Stimulated activated effector memory CD8-positive, alpha-beta T cell treated with anti-CD3 and anti-CD28 coated beads, Interleukin-12 subunit alpha, Interleukin-12 subunit beta, amount 100 ng/mL, for 72 hours (primary cell): ENCODE measurements at places on chromosomes 5 and 9.

GRCh38 chr9:123113185-123113584 is 79.7 kb downstream of the GPR21 start:
- no peak for DNase-seq

- DNase-seq, result no peak
Observed at GRCh38 chr9:93231121-93231694, 47.3 kb downstream of the WNK2 start.

- DNase-seq, result no peak
Observed at GRCh38 chr9:116112236-116112635, 41.4 kb upstream of the PAPPA start.

DNA sequence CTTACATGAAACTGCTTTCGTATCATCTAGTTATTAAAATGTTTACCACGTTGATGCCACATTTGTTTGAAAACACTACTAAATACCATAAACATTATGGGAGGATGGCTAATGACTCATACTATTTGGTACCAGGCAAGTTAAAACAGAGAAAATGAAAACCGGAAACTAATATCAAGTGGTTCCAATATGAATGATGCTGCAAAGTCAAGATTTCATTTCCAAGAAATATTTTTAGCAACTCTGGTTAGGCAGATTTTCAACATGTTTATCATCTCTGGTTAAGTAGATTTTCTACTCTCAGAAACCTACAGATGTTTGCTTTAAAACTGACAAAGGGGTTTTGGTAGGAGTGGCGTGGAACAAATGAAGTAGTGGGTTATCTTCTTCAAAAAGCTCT is 4.9 kb upstream of the F2R start:
- no peak for DNase-seq

- DNase-seq, result no peak
Observed at GRCh38 chr5:33925278-33925677, 10.9 kb upstream of the RXFP3 start.

GRCh38 chr5:59559847-59560246 is 333.7 kb downstream of the PDE4D start:
- no peak for DNase-seq

DNA sequence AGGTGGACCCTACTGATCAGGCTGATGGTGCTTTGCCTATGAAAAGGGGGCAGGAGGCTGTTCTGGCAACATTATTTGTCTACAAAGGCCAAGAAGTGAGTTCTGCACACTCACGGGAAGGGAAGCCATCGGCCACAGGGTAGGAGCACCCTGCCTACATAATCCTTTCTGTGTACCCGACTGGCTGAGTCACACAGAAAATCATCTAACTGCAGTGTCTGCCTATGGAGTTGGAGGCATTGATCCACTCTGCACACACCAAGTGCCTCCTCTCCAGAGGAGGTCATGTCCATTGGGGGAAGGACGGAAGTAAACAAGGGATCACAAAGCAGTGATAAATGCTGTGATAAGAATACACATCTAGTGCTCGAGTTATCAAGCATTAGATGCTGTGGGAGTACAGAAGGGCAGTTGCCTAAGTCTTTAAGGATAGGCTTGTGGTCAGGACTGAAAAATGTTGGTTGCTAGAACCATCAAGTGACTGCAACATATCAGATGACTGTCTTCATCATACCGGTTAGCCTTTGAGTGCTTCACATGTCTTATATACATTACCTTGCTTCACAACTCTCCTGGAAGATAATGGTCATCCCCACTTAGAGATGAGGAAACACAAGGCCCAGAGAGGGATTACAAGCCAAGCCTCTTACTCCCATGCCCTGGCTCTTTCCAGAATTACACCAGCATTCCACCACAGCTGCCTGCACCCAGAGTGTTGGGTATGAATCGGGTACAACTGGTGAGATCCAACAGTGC is 1.3 kb upstream of the SLC2A8 start:
- no peak for DNase-seq

DNA sequence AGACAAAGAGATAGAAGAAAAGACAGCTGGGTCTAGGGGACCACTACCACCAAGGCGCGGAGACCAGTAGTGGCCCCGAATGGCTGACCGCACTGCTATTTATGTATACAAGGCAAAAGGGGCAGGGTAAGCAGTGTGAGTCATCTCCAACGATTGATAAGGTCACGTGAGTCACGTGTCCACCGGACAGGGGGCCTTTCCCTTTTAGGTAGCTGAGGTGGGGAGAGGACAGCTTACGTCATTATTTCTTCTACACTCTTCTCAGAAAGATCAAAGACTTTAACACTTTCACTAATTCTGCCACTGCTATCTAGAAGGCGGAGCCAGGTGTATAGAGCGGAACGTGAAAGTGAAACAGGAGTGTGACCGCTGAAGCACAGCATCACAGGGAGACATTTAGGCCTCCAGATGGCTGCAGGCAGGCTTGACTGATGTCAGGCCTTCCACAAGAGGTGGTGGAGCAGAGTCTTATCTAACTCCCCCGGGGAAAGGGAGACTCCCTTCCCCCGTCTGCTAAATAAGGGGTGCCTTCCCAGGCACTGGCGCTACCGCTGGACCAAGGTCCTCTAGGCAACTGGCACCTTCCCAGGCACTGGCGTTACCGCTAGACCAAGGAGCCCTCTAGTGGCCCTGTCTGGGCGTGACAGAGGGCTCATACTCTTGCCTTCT is 6.1 kb upstream of the PRR16 start:
- no peak for DNase-seq

DNA sequence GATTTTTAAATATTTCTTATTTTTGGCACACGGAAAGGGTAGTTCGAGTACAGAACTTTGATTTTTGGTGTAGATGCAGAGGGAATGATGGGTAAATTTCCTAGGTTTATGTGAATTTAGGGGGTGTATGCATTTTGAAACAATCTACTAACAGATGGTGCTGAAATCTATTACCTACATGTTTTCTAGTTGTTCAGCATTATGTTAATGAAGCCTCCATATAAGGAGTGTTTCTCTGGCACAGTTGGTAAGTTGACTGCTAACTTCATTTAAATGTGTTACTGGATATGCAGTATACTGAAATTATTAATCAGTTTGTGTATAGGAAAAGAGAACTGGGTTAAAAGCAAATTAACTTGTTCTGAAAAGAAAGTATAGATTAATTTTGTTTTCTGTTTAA is 17.5 kb downstream of the SUB1 start:
- no peak for DNase-seq

DNA sequence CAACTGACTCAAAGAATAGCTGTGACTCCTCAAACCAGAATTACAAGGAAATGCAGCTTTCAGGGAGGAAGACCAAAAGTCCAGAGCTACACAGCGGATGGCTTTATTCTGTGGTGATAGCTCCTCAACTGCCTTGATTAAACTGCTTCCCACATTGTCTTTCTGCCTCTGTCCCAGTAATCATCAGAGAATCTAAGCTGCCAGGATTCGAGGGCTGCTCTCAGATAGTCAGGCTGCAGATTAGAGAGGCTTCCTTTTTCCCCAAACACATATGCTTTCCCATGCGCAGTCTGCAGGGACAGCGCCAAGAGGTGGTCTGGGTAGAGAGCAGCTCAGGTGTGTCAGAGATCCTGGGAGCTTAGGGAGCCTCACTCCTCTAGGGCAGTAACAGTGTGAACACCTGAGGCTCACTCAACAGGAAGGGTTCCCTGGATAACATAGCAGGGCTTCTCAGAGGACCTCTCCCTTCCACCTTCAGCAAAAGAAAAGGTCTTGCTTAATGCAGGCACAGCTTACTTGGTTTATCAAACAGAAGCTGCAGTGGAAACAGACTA is 439.9 kb upstream of the TLE4 start:
- DNase-seq, result no peak

DNA sequence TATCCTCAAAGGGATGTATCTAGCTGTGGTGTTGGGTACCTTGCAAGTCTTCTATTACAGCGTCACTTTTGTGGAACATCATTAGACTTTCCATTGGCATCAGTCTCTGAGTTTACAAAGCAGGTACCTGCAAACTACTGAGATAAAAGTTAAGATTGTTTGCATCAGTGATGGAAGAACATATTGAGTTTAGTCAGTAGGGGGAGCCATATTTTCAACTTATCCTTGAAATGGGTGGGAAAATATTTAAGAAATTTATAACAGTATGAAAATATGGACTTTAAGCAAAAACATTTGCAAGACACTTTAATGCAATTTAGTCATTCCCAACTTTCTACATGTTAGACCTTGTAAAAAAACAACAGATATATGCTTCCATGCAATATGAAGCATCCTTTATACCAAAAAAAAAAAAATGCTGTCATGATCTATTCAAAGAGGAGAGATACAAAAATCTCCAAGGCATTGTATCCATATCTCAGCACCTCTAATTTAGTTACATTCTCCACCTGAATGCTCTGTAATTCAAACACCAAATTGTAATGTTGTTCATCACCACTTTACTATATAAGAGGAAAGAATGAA is 98.6 kb upstream of the ADAMTS19 start:
- no peak for DNase-seq
